SJSA1 (cell line): ENCODE measurements at places on chromosomes 2 and 18.

- no peak for DNase-seq
Observed at GRCh38 chr2:220076734-220077133, 449.3 kb downstream of the SLC4A3 start.

GRCh38 chr2:137838255-137839092 lies 125.8 kb upstream of the HNMT start:
- DNase-seq: peak; percentile 44

GRCh38 chr18:13137670-13138419 lies 80.7 kb upstream of the LDLRAD4 start:
- peak; percentile 35 for DNase-seq

DNA sequence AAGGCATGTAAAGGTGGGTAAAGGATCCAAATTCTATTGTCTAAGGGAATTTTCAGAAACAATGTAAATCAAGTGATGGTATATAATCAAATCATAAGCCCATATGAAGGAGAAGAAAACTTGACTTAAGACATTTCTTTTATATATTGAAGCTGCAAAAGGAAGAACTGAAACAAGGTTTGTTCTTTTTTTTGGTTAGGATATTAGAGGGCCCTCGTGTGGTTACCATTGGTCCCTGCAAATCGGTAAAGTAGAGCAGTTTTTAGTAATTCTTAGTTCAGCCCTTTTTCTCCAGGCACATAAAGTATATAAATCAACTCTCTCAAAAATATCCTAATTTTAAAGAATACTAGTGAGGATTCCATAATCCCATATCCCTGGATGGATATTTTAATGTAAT lies 105.6 kb upstream of the STK17B start:
- DNase-seq: no peak

GRCh38 chr2:13522917-13523821 lies 806.4 kb downstream of the TRIB2 start:
- DNase-seq: no peak

DNA sequence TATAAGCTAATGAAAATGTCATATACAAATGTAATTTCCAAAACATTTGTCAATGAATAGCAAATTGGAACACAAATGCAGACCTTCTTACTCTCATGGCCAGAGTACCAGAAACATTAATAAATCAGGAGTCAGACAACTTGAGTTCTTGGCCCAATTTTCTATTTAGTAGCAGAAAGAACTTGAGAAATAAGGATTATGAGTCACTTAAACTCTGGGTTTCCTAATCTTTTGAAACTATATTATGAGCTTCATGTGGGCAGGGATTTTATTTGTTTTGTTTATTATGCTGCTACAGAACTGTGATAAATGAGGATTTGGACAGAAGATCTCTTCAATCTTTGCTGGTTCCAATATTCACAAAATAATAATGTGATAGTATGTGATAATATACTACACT lies 686.7 kb downstream of the NR4A2 start:
- DNase-seq: no peak

DNA sequence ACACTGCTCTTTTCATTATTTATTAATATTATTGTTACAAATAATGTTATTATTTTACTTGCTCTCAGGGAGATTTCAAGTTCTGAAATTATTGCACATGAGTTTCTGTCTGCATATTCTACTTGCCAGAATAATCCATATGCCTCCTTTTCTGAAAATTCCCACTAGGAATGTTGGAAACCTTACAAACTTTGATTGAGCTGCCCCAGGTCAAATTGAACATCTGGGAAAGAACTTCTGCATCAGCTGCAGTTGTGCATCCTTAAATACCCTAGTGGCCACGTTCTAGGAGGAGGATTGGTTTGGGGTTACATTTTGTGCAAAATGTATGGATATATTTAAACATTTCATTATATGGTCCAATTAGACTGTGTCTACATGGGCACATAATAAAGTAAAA lies 1302.7 kb upstream of the PIK3C3 start:
- no peak for DNase-seq

GRCh38 chr2:71974846-71975245 lies 172.8 kb downstream of the CYP26B1 start:
- no peak for DNase-seq

- DNase-seq: no peak
Observed at GRCh38 chr2:139964721-139965440, 1184.7 kb upstream of the NXPH2 start.

- no peak for DNase-seq
Observed at GRCh38 chr2:46487667-46488335, 8.4 kb downstream of the TMEM247 start.

DNA sequence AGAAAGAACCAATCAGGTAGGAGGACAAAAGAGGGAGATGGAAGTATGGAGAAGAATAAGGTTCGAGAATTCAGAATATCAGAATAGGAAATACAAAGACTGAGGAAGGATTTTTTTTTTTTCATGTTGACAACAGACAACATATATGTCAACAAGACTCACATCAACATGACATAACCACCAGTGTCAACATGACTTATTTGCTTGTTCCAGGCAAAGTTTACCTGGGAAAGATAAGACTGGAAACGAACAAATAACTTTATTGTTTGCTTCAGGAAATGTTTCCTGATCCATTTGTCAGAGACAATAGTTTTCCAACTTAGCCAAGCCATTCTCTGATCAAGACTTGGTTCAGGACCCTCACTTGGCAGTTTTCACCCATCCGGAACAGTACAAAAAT lies 321.9 kb upstream of the NETO1 start:
- DNase-seq: no peak

DNA sequence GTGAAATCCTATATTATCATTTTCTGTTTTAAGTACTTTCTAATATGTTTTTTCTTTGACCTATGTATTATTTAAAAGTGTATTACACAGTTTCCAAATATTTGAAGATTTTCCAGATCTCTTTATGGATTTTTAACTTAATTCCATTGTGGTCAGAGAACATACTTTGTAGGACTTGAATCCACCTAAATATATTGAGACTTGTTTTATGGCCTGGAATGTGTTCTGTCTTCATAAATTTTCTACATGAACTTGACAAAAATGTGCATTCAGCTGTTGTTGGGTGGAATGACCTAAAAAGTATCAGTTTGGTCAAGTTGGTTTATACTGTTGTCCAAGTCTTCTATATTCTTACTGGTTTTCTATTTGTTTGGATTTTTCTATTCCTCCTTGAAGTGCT lies 33.8 kb upstream of the TMEM247 start:
- no peak for DNase-seq

GRCh38 chr2:100682536-100682935 lies 119.7 kb downstream of the PDCL3 start:
- DNase-seq: no peak
